ENCODE measurements at places on chromosomes 7 and 10. TPM values are rescaled to one million over a fixed set of nuclear protein-coding genes. Genes with fewer than 3 reads are reported as not detected.

The HMX3 gene
- total RNA-seq: 3.3 TPM

The DPP6 gene
- total RNA-seq: 0.24 TPM

The CPVL gene
- total RNA-seq: 35.4 TPM

The NEURL1 gene
- total RNA-seq: not detected

The PTF1A gene
- not detected for total RNA-seq

The THSD7A gene
- 0.11 TPM for total RNA-seq

The TEX47 gene
- total RNA-seq: not detected

GRCh38 chr7:142881586-142882337 lies 3.8 kb downstream of the TRPV6 start:
- DNase-seq: no peak

DNA sequence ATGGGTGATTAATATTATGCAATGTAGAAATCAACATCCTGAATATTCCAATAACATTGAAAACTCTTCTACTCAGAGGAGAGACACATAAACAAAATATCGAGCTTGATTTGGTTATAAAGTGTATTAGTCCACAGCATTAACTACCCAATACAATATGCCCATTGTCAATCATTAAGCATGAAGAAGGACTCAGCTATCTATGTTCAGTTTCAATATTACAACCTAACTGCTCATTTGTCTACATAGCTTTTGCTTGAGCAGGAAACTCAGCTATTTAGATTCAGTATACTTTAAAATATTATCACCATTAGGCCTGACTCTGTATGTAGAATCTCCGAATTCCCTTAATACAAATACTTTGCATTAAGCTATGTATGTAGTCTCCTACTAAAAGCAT lies 262.6 kb downstream of the SEMA3A start:
- DNase-seq: no peak

- DNase-seq: no peak
Measured at GRCh38 chr10:34711500-34711899, 103.6 kb downstream of the PARD3 start.

- peak; percentile 92 for DNase-seq
Measured at GRCh38 chr7:27113991-27114769, 11.7 kb upstream of the HOXA2 start.

DNA sequence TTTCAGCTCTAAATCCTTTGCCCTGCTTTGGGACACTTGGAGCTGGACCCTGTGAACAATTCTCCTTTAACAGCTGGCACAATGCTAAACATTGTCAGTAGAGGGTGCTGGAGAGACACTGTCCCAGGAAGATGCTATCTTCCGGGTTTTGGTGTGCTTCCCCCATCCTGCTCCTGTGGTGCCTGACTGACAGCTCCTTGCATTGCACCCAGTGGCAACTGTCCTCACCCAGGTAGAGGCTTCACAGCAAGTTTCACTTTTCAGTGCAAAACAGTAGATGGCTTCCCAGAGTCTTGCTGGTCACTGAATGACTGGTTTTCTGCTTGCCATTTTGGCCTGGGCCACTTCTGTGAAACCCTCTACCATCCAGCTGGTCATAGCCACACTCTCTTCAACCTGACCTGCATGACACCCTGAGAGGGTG lies 77.3 kb downstream of the CDC14C start:
- no peak for DNase-seq

All from Daoy (cell line).